ENCODE measurements at places on chromosomes 16 and 17. TPM values are rescaled to one million over a fixed set of nuclear protein-coding genes. Genes with fewer than 3 reads are reported as not detected.

Gene CRYBA1
- not detected for total RNA-seq

Gene ZSWIM7
- total RNA-seq: 15.7 TPM

Gene PYY
- total RNA-seq: not detected

Gene HS3ST3B1
- 1.6 TPM for total RNA-seq

Gene CCL23
- not detected for total RNA-seq

Gene UBALD2
- 4.9 TPM for total RNA-seq

Gene SLC9A5
- total RNA-seq: 0.33 TPM

Gene CNTNAP1
- 3.1 TPM for total RNA-seq

Gene TEN1
- total RNA-seq: 48.4 TPM

Gene DPEP2
- not detected for total RNA-seq

Gene NPIPB8
- total RNA-seq: 2.0 TPM

Gene TBCD
- total RNA-seq: 114 TPM

Gene TPPP3
- 0.87 TPM for total RNA-seq

Gene GRB2
- 63.3 TPM for total RNA-seq

Gene SDR42E1
- total RNA-seq: 11.2 TPM

Gene LGALS9B
- total RNA-seq: not detected

Gene CYB5B
- total RNA-seq: 49.1 TPM

Gene ZNF423
- total RNA-seq: 1.2 TPM

Gene CES1
- total RNA-seq: not detected

Gene ERN2
- not detected for total RNA-seq

Gene SLC46A1
- total RNA-seq: 7.4 TPM

Gene TMEM208
- total RNA-seq: 28.7 TPM

Gene SLC38A8
- total RNA-seq: not detected

Gene CD300LG
- not detected for total RNA-seq

Gene GPR179
- total RNA-seq: under 0.01 TPM

Gene MEFV
- total RNA-seq: not detected

Gene PRAC2
- total RNA-seq: not detected

Gene CRYM
- not detected for total RNA-seq

Gene TMEM235
- total RNA-seq: not detected

All from placental epithelial cell (primary cell).